Calu3 (cell line): ENCODE measurements at places on chromosomes 16 and 17.

DNA sequence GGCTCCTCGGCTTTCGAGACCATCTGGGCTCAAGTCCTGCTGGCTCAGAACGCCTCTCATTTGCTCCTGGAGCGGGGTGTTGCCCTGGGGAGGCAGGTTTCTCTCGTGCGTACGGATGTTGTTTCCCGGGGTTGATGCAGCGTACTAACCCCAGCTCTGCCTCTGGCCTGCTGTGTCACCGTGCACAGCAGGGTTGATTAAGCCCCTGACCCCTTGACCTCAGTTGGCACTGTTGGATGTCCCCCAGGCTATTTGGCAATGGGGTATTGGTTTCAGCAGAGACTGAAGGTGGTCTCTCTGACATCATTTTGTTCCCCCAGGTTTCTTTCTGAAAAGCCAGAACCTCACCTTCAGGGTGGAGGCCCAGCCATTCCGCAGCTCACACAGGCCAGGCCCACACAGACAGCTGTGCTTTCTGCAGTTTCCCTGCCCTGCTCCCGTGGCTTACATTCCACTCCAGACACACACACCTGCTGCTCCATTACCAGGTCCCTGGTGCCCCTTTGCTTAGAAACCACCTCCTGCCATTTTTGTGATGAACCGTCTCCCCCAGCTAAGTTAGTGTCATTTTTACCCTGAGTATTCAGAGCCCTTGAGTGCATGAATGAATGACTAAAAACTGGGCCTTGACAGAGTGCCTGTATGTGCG is 233.5 kb downstream of the CCDC182 start:
- no peak for DNase-seq

GRCh38 chr17:78707016-78707415 is 75.1 kb downstream of the CYTH1 start:
- no peak for DNase-seq

- peak; percentile 12 for DNase-seq
These were observed 12.0 kb downstream of the USP36 start for GRCh38 chr17:78828470-78829185.

DNA sequence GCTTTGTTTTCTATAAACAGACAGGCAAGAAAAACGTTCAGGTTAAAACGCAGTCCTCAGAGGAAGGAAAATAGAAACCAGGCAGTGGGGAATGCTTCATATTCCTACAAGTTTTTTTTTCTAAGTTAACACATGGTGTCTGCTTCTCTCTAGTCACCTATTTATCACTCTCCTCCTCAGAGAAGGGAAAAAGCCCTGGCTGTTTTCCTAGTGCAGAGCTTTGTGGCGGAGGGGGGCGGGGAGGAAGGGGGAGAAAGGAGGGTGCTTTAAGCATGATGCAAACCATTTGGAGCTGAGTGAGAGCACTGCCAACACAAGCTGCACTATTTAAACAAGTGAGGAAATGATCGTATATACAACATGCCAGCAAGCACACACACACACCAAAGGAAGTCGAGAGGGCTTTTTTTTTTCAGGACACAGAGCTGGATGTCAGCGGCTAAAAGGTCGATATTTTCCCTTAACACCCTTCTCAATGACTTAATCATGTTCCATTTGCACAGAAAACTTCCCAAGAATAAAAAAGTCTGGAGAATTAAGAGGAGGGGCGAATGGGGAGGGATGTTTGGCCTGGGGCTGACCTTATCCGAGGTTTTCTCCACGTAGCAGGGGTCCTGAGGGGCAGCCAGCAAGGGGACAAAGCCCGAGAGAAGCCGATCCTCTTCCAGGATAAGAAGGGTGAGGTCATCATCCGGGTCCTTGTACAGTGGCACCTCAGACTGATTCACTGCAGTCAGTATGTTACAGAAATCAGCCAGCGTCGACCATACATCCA is 117.4 kb downstream of the HIC1 start:
- no peak for DNase-seq

GRCh38 chr16:50126183-50126582 is 26.9 kb upstream of the TENT4B start:
- DNase-seq, result no peak

DNA sequence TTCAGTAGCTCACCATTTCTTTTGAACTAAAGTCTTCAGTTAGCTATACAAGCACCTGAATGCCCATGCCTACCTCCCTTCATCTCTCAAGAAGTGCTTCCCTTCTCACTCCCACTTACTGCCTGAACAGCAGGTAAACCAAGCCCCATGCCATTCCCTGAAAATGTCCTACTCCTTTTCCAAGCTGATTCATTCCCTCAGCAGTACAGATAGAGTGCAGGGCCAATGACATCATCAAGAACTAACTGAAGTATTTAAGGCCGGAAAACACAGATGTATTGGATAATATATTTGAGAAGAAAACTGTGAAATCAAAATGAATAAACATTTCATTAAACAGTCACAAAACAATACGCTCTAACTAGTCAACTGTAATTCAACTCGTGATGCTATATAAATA is 478.8 kb upstream of the CDH11 start:
- no peak for DNase-seq

GRCh38 chr17:20202141-20202621 is 193.0 kb downstream of the SPECC1 start:
- DNase-seq, result peak; percentile 12

DNA sequence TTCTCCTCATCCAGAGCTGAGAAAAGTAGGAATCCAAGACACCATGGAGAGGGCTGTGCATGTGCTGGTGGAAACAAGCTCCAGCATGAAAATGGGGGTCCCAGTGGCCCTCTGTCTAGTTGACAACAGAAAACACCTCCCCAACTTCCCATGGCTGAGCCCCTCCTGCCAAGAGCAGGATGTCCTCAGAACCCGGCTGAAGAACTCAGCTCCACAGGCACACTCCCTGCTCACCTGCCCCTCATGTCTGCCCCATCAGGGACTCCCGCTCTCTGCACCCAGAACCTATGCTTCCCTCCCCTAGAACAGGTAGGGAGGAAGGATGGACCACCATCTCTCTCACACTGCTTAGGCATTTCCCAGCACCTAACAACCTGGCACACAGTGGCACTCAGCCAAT is 167.2 kb downstream of the C16orf78 start:
- no peak for DNase-seq

GRCh38 chr17:20206068-20206467 is 196.9 kb downstream of the SPECC1 start:
- peak; percentile 21 for DNase-seq

- no peak for DNase-seq
These were observed 2.7 kb upstream of the PRKCA start for GRCh38 chr17:66299711-66300110.

- no peak for DNase-seq
These were observed 918.1 kb upstream of the CDH8 start for GRCh38 chr16:62954144-62955032.

GRCh38 chr17:58755577-58756245 is at the start of gene PPM1E:
Gene PPM1E (plus strand): TSS chr17:58755854.
- peak; percentile 55 for DNase-seq

DNA sequence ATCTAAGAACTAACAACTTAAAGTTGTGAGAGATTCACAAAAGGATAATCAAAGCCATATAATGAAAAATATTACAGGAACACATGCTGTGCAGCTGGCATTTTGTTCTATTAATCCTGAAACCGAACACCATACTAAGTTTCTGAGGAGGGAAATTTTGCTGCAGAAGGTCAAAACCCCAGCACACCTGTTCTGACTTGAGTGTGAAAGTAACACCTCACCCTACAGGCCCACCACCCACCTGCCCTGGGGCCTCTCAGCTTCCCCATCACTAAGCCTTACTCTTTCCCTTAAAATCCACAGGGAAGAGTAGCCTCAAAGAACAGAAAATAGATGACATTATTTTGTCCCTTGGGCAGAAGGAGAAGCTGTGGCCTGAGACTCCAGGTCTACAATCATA is 44.8 kb downstream of the STAT5A start:
- DNase-seq, result no peak

GRCh38 chr17:81348097-81349055 is 46.9 kb upstream of the BAHCC1 start:
- no peak for DNase-seq
